ENCODE measurements at places on chromosomes 11 and 22. TPM values are rescaled to one million over a fixed set of nuclear protein-coding genes. Genes with fewer than 3 reads are reported as not detected.

GRCh38 chr11:101046947-101047346 is 82.7 kb downstream of the PGR start:
- H3K27me3 ChIP-seq: no peaks in the 10 kb centered on the region
- no peaks in the 10 kb centered on the region for H3K36me3 ChIP-seq
- no peak for DNase-seq
- no peak overlapping the region for H3K27ac ChIP-seq
- no peaks in the 10 kb centered on the region for H3K4me1 ChIP-seq
- no peak overlapping the region for H3K4me3 ChIP-seq

DNA sequence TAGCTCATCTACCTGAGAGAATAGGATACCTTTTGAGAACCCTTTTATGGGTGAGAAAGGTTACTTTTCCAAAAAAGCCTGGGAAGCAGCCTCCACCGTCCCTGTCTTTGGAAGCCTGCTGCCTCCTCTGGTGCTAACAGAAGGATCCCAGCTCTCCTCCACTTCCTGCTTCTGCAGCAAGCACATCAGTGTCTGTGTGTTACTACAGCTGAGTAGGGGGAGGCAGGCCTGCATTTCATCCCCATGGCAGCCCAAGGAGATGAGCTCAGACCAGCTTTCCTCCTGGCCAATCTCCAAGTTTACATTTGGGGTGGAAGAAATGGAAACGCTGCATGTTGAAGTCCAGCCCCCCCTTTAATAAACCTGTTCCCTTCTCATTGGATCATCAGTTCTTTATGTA is 7.4 kb upstream of the CCDC34 start:
- no peak for DNase-seq
- peaks cover 8% of the 10 kb centered on the region for H3K4me1 ChIP-seq
- H3K4me3 ChIP-seq: no peak overlapping the region
- no peak overlapping the region for H3K27ac ChIP-seq

- no peak overlapping the region for H3K27ac ChIP-seq
- no peaks in the 10 kb centered on the region for H3K4me1 ChIP-seq
- H3K36me3 ChIP-seq: no peaks in the 10 kb centered on the region
Observed at GRCh38 chr11:112185883-112186282, 10.6 kb downstream of the BCO2 start.

DNA sequence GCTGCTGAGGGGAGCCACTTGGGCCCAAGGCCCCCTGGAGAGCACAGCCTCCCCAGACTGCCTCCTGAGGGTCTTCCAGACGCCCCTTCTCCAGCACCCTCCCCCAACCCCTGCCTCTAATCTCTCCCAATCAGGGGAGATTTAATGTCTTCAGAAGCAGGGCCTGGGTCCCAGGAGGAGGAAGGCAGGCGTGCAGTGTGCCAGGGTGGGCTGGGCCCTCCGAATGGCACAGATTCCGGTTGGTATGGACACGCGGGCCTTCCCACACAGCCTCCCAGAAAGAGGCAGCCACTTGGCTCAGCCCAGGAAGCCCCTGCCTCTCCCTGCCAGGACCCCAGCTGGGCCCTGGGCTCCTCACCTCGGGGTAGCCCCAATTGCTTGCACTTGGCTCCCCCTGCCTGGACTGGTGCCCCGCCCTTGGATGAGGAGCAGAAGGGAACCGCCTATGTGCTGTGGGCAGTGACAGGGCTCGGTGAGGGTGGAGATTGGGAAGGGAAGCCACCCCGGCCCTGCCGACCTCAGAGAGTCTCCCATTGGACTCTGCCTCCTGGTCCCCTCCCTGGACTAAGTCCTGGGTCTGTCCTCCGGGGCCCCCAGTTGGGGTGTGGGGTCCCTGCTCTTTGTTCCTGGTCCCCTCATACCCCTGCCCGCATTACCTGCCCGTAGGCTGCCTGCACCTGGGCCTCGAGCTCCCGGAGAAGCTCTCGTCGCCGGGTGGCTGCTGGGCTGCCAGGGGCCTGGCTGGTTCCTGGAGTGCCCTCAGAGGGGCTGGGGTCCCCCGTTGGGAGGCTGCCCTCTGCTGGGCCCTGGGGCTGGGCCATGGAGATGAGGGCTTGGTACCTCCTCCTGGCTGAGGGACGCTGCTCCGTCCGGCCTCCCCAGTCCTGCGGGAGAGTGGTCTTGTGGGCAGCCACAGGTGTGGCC is 572 bp upstream of the CABP2 start:
- no peak overlapping the region for H3K4me3 ChIP-seq
- H3K27ac ChIP-seq: no peak overlapping the region
- no peaks in the 10 kb centered on the region for H3K4me1 ChIP-seq
- H3K36me3 ChIP-seq: no peaks in the 10 kb centered on the region
- H3K27me3 ChIP-seq: no peaks in the 10 kb centered on the region

GAB4 gene
- not detected for total RNA-seq

PGM2L1 gene
- 4.1 TPM for total RNA-seq
